ENCODE measurements at places on chromosomes 7 and 10.

- no peak for DNase-seq
Observed at GRCh38 chr7:19754521-19755116, 18.8 kb downstream of the TMEM196 start.

GRCh38 chr7:128145191-128145590 is 95.9 kb upstream of the LEP start:
- DNase-seq: no peak

DNA sequence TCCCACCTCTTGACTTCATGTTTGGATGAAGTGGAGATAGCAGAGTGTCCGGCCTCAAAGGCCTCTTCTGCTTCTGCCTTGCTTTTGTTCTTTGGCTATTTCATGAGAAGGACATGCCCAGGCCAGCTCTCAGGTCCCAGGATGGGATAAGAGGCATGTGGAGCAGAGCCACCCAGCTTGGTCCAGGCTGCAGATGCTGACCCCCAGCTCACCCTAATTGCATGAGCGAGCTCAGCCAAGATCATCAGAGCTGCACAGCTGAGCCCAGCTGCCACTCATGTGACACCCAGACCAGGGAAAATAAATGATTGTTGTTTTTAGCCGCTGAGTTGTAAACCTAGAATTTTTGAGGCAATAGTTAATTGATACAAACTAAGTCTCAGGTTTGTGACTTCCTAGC is 230.0 kb downstream of the PHF14 start:
- DNase-seq: no peak

DNA sequence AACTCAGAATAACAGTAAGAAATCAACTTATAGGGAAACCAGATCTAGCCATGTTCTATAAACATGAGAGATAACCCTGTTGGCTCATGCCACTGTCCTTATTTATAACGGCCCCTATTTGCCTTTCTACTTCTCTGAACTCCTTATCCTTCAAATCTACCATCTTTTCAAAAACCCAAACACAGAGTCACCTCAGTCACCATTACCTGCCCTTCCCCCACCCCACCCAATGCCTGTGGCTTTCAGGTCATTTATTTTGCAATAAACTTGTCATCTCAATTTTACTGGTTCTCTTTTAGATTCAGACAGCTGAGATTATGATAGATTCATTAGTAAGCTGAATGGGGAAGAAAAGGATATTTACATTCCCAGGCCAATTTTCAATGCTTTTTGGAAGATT is 53.6 kb downstream of the KMT2C start:
- DNase-seq: no peak

- peak; percentile 24 for DNase-seq
Observed at GRCh38 chr7:156155988-156156733, 343.9 kb upstream of the SHH start.

DNA sequence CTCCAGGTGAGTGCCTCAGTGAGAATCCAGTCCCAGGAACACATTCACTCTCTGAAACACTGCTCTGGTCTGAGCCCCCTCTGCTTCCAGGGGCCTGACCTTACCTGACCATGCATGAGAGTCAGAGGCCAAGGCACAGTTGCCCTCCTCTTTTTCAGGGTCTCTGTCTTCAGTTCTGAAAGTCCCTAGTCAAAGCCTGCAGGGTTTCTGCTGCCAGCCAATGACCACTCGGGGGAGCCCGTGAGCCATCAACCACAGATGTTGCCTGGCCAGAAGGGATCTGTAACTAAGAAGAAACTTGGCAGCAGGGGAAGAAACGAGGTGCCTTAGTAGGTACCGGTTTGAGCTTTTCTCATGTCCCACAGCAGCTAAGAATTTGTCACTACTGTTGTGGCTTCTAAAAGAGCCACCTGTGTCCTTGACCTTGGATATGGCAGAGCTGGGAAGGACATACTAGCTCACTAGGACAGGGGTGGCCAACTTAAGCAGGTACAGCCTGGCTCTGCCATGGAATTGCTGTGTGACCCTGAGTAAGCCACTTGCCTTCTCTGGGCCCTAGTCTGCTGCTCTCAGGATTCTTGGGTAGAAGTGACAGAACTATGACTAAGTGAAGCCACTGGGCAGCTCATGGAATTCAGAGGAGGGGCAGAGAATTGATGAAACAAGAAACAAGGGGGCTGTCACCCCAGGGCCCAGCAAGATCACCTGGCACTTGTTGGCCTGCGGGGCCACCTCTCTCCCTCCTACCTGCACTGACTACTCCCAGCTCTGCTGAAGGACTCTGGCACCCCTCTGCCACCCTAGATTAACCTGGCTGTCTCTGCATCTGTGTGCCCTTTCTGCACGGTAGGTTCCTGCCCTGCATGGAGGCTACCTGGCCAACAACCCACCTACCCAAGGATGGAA is 83.8 kb upstream of the GPR26 start:
- DNase-seq: peak; percentile 82

- DNase-seq: no peak
Observed at GRCh38 chr7:50974240-50974639, 191.5 kb upstream of the GRB10 start.

DNA sequence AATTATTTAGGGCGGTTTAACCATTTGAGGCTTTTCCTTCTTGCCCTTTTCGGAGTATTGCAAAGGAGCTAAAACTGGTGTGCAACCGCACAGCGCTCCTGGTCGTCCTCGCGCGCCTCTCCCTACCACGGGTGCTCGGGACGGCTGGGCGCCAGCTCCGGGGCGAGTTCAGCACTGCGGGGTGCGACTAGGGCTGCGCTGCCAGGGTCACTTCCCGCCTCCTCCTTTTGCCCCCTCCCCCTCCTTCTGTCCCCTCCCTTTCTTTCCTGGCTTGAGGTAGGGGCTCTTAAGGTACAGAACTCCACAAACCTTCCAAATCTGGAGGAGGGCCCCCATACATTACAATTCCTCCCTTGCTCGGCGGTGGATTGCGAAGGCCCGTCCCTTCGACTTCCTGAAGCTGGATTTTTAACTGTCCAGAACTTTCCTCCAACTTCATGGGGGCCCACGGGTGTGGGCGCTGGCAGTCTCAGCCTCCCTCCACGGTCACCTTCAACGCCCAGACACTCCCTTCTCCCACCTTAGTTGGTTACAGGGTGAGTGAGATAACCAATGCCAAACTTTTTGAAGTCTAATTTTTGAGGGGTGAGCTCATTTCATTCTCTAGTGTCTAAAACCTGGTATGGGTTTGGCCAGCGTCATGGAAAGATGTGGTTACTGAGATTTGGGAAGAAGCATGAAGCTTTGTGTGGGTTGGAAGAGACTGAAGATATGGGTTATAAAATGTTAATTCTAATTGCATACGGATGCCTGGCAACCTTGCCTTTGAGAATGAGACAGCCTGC is 3.1 kb downstream of the FZD1 start:
- DNase-seq: no peak

- no peak for DNase-seq
Observed at GRCh38 chr7:95316588-95316987, 7.7 kb downstream of the PON1 start.

Measured in activated effector memory CD4-positive, alpha-beta T cell treated with anti-CD3 and anti-CD28 coated beads, Interleukin-2, amount 50 U/mL, for 16 hours (primary cell).